ENCODE measurements at places on chromosomes 11 and 22.

GRCh38 chr11:86256608-86257007, 12.1 kb downstream of the EED start:
- H3K4me3 ChIP-seq: no peak overlapping the region
- no peaks in the 10 kb centered on the region for H3K27me3 ChIP-seq
- H3K36me3 ChIP-seq: peaks cover 65% of the 10 kb centered on the region
- H3K4me1 ChIP-seq: peaks cover 54% of the 10 kb centered on the region
- H3K27ac ChIP-seq: peak overlapping the region; percentile 58
- no peak for DNase-seq

GRCh38 chr22:29737251-29738117, 17.7 kb downstream of the CABP7 start:
- no peak overlapping the region for H3K27ac ChIP-seq
- no peak overlapping the region for H3K4me3 ChIP-seq
- H3K27me3 ChIP-seq: no peaks in the 10 kb centered on the region
- no peak for DNase-seq

DNA sequence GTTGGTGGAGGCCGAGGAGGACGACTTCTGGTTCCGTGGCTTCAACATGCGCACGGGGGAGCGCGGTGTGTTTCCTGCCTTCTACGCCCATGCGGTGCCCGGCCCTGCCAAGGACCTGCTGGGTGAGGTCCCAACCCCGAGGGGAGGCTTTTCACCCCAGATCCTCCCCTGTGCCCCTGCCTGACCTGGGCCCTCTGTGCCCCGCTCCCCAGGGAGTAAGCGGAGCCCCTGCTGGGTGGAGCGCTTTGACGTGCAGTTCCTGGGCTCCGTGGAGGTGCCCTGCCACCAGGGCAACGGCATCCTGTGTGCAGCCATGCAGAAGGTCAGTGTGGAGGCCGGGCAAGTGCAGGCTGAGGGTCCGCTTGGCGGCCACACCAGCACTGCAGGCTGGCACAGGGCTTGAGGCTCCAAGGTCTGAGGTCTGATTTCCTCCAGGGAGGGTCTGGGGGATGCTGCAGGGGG, 5.1 kb downstream of the MAPK8IP2 start:
- peaks cover 36% of the 10 kb centered on the region for H3K27me3 ChIP-seq
- no peak for DNase-seq
- peaks cover 3% of the 10 kb centered on the region for H3K4me1 ChIP-seq
- no peak overlapping the region for H3K4me3 ChIP-seq
- H3K27ac ChIP-seq: no peak overlapping the region

GRCh38 chr11:36061471-36061870, 117.6 kb downstream of the LDLRAD3 start:
- H3K27ac ChIP-seq: no peak overlapping the region
- no peak for DNase-seq
- H3K27me3 ChIP-seq: peaks cover 8% of the 10 kb centered on the region
- no peaks in the 10 kb centered on the region for H3K36me3 ChIP-seq

GRCh38 chr22:48939441-48940265, 888.0 kb downstream of the BRD1 start:
- no peak for DNase-seq
- H3K4me3 ChIP-seq: no peak overlapping the region
- H3K4me1 ChIP-seq: no peaks in the 10 kb centered on the region
- H3K27me3 ChIP-seq: peaks cover 15% of the 10 kb centered on the region
- no peak overlapping the region for H3K27ac ChIP-seq

DNA sequence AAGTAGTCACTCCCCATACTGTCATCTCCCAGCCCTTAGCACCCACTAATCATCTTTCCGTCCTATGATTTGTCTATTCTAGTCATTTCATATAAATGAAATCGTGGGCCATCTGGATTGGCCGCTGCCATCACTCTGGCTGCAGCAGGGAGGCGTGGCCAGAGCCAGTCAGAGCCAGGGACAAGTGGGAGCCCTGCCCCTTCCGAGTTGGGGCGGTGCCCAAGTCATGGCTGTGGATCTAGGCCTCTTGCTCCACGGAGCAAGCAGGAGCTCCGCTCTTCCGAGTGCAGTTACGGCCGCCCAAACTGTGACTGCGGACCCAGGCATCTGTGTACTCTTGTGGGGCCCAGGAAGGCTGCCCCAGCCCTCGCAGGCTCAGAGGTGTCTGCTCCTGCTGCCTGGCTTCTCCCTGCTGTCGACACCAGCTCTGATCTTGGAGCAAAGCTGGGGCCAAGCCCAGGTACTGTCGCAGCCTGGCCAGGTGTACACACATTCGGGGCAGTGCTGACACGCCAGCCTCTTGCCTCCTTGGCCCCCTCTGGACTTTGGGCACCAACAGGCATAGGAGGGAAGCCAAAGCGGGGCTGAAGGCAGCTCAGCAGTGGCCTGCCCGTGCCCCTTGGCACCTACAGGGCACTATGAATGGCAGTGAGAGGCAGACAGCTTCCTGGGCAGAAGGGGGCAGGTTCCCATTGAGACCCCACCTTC, 8.4 kb downstream of the MRPL48 start:
- H3K27ac ChIP-seq: no peak overlapping the region
- no peak for DNase-seq
- H3K4me3 ChIP-seq: no peak overlapping the region

DNA sequence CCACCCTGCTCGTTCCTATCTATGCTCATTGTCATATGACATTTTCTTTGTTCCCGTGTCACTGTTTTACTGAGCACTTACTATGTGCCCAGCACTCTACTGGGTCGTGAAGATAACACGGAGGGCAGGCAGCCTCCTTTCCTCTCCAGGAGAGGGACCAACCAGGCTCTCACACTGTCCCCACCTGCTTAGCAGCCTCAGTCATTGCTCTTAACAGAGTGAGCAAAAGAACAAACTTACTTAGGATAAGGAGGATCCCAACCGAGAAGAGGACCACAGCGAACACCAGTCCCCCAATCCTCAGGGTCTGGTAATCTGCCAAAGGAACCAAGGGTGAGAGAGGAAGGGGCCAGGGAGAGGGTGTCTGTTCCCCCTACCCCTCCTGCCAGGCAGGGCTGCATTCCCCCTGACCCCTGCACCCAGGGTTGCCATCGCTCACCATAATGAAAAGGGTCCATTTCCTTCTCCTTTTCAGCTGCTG, 17.0 kb upstream of the FXYD2 start:
- H3K4me3 ChIP-seq: no peak overlapping the region
- DNase-seq: no peak

DNA sequence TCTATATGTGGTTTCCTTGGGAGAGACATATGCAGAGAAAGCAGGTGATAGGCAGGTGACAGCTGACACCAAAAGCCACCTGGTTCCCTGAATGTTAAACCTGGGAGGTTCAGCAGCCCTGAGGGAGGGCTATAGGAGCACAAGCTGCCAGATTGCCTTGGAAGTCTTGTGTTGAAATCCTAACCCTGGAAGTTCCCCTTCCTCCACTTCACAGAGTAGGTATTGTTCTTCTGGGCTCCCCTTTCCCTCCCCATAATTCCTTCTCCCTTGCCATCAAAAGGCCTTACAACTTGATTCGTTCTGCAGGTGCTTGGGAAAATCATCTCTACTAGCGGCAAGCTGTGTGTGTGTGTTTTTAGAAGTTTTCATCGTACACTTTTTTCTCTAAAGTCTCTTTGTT, 5.4 kb downstream of the LDLRAD3 start:
- H3K27me3 ChIP-seq: peaks cover 28% of the 10 kb centered on the region
- H3K27ac ChIP-seq: no peak overlapping the region
- H3K4me3 ChIP-seq: no peak overlapping the region
- H3K4me1 ChIP-seq: no peaks in the 10 kb centered on the region

DNA sequence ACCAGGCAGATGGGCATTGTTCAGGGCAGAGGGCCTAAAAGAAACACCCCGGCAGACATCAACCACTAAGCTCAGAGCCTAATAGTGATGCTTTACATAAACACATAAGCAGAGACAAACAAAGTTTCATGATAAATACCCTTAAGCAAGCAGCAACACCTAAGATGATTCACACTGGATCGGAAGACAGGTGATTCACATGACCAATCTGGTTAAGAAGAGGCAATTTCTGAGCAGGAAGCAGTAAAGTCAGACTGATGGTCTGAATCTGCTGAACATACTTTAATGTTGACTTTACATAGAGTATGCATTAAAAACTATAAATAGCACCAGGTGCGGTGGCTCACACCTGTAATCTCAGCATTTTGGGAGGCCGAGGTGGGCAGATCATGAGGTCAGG, 56.1 kb downstream of the SYN3 start:
- no peak overlapping the region for H3K27ac ChIP-seq
- DNase-seq: no peak
- H3K27me3 ChIP-seq: no peaks in the 10 kb centered on the region
- no peaks in the 10 kb centered on the region for H3K36me3 ChIP-seq

- no peak for DNase-seq
- H3K27me3 ChIP-seq: no peaks in the 10 kb centered on the region
- H3K36me3 ChIP-seq: peaks cover 12% of the 10 kb centered on the region
Observed at GRCh38 chr11:1013631-1013935, 22.9 kb downstream of the MUC6 start.

GRCh38 chr11:19301361-19301760, 60.6 kb upstream of the E2F8 start:
- no peak overlapping the region for H3K4me3 ChIP-seq
- H3K27me3 ChIP-seq: peaks cover 20% of the 10 kb centered on the region
- no peak overlapping the region for H3K27ac ChIP-seq

GRCh38 chr11:13104619-13105236, 95.6 kb downstream of the RASSF10 start:
- no peaks in the 10 kb centered on the region for H3K36me3 ChIP-seq
- H3K27ac ChIP-seq: no peak overlapping the region
- no peak overlapping the region for H3K4me3 ChIP-seq
- DNase-seq: no peak

DNA sequence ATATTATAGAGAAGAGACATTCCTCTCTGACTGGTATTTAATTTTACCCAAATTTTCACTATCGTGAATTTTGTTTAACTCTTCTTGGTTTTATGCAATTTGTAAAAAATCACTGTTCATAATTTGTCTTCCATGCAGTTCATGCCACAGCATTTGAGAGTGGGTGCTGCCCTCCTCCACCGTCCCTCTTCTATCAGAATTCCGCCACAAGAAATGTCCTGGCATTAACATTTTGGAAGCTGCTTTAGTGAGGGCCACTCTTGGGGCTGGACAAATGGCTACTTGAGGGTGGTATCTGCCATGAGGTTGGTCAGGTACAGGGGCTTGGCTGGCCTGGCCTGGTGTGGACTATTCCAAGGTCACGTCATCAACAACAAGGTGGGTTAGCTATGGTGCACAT, 68.3 kb upstream of the CLDN5 start:
- H3K27me3 ChIP-seq: no peaks in the 10 kb centered on the region
- H3K36me3 ChIP-seq: no peaks in the 10 kb centered on the region
- no peak overlapping the region for H3K27ac ChIP-seq
- H3K4me3 ChIP-seq: no peak overlapping the region
- no peak for DNase-seq
- H3K4me1 ChIP-seq: peaks cover 27% of the 10 kb centered on the region

DNA sequence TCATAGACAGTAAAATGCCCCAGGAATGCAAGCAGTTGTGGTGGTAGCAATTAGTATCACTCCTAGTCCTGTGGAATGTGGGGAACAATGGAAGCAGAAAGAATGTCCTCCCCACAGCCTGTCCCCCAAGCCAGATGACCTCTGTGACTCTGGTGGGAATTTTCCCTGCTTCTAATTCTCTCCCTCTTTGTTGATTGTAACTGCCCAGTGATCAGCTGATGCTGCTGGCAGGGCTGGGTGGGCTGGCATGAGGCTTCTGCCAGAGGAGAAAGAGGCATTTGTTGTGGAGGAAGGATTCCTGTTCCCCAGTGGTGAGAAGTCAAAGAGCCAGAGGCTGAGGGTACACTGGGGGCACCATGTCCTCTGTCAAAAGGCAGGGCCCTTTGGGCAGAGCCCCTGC, 116.7 kb upstream of the NCAM1 start:
- no peak overlapping the region for H3K4me3 ChIP-seq
- no peaks in the 10 kb centered on the region for H3K27me3 ChIP-seq
- no peaks in the 10 kb centered on the region for H3K4me1 ChIP-seq
- no peak overlapping the region for H3K27ac ChIP-seq

GRCh38 chr11:58928107-58928499, 11.2 kb upstream of the GLYATL1 start:
- H3K4me3 ChIP-seq: peak overlapping the region; percentile 18
- H3K36me3 ChIP-seq: no peaks in the 10 kb centered on the region

DNA sequence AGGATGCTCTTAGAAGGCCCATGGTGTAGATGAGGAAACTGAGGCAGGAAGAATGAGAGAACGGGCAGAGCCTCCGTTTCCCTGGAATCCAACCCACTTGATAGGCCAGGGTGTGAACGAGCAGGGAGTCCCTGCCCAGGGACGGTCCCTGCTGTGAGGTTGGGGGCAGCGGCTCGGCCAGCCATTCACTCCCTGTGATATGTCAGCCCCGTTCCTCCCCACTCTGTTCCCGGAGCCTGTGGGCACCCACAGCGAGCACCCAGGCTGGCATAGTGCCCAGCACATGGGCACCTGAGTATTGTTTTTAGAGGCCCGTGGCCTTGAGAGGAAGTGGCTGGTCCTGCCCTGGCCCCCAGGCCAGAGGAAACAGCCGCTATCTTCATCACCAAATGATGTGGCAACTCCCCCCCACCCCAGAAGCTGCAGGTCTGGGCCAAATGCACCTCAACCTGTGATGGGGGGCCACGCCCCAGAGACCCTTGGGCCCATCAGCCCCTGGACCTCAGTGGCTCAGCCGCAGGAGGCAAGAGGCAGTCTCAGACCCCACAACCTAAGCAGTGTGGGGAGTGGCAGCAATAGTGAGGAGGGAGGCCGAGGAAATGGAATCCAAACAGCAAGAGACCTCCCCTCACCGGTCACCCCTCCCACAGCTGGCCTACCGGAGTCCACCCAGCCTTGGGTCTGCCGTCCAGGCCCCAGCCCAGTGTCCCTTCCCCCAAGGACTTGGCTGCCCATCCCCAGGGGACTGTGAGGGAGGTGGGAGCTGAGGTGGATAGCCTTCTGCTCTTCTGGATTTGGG, 2.1 kb downstream of the ALDH3B1 start:
- H3K27me3 ChIP-seq: no peaks in the 10 kb centered on the region
- no peaks in the 10 kb centered on the region for H3K36me3 ChIP-seq
- H3K4me3 ChIP-seq: no peak overlapping the region
- DNase-seq: no peak
- H3K27ac ChIP-seq: no peak overlapping the region
